ENCODE measurements at places on chromosomes 7 and 10.

DNA sequence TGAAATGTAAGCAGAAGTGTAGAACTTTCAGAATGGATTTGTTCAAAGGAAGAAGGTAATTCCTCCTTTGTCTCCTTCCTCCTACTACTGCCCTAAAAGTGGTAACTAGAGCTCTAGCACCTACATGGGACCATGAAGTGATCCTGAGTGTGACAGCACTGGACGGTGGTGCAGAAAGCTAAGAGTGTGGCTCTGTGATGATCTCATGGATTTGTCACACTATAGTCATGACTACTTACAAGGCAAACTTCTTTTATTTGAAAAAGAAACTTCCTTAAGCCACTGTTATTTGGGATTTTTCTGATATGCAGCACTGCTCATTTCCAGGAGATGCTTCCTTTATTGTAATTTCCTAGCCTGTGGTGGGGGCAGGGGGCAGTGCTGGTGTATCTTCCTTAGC lies 5.8 kb upstream of the FHIP2A start:
- DNase-seq: no peak

GRCh38 chr10:85927952-85928665 lies 438.5 kb downstream of the GRID1 start:
- no peak for DNase-seq

DNA sequence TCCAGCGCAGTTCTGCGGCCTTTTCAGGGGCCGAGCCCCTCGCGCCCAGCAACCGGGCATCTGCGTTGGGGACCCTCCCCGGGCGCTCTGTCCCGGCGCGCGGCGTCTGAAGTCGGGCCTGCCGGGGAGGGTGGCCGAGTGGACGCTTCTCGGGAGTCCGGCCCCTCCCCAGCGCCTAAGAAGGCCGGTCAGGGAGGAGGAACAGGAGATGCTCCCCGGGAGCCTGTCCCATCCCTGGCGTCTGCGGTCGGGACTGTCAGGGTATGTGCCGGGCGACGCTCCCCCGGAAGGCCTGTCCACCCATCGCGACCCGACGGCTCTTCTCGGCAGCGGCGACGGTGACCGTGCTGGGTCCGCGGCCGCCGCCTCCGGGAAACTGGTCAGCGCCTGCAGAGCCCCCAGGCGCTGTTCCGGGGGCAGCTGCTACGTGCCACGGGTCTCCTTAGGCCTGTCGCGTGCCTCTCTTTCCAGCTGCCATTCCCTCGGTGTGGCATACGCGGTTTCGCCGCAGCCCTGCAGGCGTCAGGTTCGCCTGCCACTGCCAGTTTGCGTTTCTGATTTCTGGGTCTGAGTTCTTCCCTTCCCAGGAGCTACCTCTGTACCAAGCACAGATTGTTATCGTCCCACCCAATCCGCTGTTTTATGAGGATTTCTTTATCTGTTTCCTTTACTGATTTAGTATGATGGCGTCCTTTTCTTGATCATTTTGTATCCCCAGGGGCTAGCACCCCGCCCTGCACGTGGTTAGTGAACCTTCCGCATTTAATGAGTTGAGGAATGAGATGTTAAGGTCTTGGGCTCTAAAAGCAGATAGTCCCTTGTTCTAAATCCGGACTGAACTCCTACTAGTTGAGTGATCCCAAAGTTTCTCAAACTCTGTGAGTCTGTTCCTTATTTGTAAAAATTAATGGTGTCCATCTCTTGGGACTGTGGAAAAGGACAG lies 782 bp downstream of the IFIT5 start:
- no peak for DNase-seq

DNA sequence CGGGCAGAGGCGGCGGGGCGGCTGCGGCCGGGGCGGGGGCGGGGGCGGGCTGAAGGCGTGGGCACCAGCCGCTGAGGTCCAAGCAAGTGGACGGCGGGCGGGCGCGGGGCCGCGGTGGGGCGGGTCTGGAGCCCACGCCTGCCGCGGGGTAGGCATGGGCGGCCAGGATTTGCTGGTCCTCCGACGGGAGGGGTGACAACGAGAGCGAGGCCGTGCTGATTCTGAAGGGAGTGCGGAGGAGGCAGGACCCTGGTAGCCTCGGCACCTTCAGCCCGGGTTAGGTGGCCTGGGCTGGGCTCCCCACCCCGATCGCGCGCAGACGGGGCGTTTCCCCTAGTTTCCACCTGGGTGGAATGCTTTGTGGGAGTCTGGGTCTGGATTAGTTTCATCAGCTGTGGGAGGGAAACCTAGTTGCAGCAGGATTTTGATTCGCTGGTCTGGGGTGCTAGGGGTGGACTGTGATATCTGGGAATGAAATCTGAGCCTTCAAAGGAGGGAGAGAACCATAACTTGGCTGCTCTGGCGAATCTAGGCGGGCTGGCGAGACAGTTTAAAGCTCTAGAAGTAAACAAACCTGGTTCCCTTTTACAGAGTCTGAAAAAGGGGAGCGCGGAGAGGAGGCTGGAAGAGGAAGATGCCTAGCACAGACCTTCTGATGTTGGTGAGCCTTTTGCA lies 609 bp downstream of the SGPL1 start:
- peak; percentile 23 for DNase-seq

DNA sequence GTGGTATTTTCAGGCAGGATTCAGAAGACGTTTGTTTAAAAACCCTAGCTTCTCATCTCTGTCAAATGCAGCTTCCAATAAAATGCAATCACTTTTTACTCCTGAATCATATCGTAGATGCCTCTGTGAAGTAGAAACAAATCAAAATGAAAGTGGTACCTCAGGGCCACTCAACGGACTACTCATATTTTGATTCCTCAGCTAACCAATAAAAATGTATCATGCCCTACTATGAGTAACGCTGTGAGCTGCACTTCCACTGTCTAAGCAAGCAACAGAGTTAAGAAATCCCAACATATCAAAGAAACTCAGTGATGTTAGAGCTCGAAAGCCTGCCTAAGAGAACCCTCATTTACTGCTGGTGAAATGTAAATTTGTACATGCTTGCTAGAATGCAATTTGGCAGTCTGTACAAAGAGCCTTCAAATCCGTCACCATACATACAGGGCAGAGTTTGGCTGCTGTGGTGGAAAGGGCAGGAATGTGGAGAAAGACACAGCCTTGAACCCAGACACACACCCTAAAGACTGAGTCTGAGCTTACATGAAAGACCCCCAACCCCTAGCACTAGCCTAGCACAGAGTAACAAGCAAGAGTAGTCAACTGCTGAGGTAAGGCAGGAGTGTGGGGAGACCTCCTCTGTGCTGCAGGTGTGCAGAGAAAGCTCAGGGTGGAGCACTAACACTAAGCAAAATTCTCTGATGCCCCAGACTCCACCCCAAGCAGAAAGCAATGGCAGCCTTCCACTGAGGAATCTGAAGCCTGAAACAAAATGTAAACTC lies 151.5 kb downstream of the ANK3 start:
- DNase-seq: peak; percentile 8

DNA sequence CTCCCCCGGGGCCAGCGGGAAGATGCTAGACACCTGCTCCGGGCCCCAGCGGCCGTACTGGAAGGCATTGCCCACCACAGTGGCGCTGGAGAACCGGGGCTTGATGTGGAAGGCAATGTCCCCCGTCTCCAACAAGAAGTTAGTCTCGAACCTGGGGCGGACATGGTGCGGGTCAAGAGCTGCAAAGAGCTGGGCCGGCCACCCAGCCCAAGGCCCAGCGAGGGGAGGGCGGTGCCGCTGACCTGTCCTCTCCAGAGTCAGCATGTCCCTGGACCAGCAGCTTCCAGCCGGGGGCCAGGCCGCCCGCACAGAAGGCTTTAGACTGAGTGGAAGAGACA lies 551 bp downstream of the GRIFIN start:
- DNase-seq: no peak

- DNase-seq: no peak
Observed at GRCh38 chr7:31432176-31432575, 81.7 kb upstream of the ITPRID1 start.

GRCh38 chr7:30472081-30472783 lies 6.4 kb downstream of the NOD1 start:
- no peak for DNase-seq

DNA sequence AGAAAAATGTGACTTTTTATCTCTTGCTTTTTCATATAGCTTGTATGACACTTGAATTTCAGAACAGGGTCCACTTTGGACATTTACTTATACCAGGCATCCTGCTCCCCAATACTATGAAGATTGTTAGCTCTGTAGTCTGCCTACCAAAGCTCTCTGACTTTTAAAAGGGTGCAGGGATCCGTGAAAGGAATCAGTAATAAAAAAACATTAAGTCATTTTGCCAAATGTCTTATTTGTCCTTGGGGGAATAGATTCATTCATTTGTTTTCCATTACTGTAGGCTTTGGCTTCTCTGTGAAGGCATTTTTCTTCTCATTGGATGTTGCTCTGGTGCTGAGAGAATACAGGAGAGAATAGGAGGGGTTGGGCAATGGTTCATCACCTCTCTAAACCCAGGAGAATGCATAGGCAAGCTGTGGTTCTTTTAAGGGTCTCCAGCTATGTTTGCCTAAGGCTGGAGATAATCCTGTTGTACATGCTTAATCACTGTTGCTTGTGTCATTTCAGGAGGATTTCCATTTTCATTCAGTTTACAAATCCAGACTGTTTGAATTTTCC lies 103.5 kb downstream of the SRI start:
- no peak for DNase-seq

- no peak for DNase-seq
Observed at GRCh38 chr7:64469673-64470072, 93.2 kb downstream of the ZNF680 start.

DNA sequence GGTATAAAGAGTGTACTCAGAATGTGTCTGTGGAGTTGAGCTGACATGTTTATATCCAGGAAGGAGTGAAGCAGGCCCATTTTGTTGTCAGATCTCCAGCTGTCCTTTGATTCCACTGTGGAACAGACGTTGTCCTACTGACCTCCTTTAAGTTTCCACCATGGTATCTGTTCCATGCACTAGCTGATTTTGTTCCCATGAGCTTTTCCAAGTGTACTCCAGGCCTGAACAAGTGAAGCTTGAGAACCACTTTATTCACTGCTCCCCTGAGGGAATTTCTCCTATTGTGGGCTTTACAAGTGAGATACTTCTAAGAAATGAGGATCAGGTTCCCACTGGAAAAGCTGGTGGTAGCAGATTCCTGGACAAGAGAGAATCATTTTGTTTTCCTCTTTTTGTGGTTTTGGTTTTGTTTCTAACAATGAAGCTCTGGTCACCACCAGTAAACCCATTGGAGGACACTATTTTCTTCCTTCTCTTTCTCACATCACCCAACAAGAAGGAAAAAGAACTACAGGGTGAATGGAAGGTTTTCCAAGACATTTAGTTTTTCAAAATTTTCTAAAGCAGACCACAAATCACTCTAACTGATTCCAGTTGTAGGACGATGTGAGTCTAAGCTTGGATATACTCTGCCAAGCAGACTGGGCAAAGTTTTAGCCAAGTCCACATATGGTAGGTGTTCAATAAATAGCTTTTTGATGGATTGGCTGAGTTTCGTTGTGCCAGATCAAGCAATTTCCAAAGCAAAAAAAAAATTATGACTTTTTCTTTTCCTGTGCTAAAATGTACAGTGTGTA lies 144.2 kb downstream of the JCAD start:
- DNase-seq: no peak

- no peak for DNase-seq
Observed at GRCh38 chr10:127012071-127012768, 107.0 kb downstream of the DOCK1 start.

DNA sequence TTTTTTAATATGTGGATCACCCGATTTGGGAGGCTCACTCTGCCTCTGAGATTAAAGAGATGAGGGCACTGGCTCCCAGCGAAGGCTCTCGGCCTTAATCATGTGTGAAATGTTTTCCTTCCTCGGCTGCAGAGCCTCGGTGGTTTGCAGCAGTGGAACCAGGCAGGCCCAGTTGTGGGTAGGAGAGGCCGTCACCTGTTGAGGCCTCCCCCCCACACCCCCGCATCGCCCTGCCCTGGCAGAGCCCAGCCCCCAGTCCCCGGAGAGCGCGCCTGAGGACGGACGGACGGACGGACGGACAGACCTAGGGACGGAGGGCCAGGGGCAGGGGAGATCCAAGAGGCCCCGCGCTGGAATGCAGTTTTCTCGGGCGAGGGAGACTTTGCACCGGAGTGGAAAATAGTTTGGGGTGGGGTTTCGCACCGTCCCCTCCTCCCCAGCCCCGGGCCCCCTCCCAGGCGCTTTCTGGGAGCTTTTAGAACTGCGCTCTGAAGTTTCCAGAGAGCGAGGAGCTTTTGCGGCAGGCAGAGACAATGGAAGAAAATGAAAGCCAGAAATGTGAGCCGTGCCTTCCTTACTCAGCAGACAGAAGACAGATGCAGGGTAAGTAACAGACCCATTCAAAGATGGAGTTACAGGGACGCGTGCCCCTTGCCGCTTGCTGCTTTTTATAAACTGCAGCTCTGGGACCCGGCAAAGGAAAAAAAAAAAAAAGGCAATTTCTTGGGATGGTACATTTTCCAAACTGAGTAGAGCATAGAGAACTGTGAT lies at the start of gene KIAA1217:
Gene KIAA1217, plus strand, starts transcription at position 478 of the 771 bp plus-strand sequence. Its CDS starts 56 bp downstream, at position 534.
- no peak for DNase-seq

- DNase-seq: no peak
Observed at GRCh38 chr7:110084181-110084807, 1006.6 kb upstream of the LRRN3 start.

GRCh38 chr10:101272229-101272868 lies 43.1 kb upstream of the LBX1 start:
- peak; percentile 64 for DNase-seq

DNA sequence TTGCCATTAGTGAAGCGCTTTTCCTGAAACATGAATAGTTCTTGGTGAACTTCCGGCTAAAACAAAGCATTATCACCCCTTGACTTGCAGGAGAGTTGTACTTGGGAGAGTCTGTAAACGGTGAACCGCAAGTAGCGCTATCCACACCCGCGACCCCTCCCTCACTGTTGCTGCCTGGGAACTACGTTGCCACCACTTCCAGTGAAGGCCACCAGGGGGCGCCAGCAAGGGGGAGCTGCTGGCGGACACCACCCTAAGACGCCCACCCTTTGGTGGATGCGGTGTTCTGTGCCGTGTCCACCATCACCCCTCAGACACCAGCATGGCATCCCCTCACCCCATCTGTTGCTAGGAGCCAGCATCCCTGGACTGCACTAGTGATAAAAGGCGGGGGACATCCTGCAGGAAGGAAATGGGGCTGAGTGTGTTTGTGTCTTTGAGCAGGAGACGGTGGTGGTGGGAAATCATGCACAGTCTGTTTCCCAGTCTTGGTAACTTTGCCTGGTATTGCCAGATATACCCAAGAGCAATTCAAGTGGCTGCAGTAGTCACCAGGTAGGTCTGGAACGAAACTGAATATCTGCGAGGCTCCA lies 298.2 kb downstream of the FRMD4A start:
- DNase-seq: no peak

DNA sequence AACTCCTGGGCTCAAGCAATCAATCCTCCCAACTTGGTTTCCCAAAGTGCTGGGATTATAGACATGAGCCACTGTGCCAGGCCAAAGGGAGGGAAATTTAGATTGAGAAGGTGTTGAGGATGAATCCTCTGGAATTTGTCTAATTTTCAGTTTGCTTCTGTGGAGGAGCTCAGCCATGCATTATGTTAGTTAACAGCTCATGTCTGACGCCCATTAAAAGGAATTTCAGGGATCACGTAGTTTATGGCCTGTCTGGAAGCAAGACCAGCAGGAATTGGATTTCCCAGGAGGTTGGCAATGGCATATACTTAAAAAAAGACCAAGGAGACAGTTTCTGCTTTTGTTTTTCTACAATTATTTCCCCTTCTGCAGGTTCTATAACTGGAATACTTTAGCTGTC lies 165.7 kb downstream of the OTUD1 start:
- no peak for DNase-seq

GRCh38 chr10:11447586-11447985 lies 163.9 kb downstream of the USP6NL start:
- DNase-seq: no peak

- no peak for DNase-seq
Observed at GRCh38 chr10:20713420-20713819, 183.7 kb downstream of the NEBL start.

GRCh38 chr7:17677408-17677807 lies 262.9 kb downstream of the SNX13 start:
- DNase-seq: no peak

- DNase-seq: no peak
Observed at GRCh38 chr7:90648834-90649233, 52.7 kb downstream of the CDK14 start.

All from GM18507 (cell line).